Left lobe of liver (tissue), 2 donors: ENCODE measurements at places on chromosomes 1 and 21. TPM values are rescaled to one million over a fixed set of nuclear protein-coding genes. Genes with fewer than 3 reads are reported as not detected.

GRCh38 chr1:170596701-170597100 lies 64.7 kb downstream of the GORAB start:
- no peak for DNase-seq

DNA sequence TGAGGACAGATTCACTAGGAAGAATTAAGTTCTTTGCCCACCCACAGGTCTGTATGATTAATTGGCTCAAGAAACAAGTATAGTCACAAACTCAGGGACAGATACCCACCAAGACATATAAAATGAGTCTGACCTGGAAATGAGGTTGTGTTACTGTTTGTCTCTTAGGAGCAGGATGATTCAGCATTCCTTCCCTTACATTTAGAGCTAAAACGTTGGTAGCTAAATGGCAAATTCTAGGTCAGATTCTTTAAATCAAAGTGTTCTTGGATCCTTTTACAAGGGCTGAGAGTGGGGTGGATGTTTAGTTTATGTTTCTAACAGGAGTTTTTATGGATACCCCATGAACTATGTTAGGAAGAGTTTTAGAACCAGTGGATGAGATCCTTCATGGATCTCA lies 4.7 kb downstream of the RIMKLA start:
- no peak for DNase-seq

DNA sequence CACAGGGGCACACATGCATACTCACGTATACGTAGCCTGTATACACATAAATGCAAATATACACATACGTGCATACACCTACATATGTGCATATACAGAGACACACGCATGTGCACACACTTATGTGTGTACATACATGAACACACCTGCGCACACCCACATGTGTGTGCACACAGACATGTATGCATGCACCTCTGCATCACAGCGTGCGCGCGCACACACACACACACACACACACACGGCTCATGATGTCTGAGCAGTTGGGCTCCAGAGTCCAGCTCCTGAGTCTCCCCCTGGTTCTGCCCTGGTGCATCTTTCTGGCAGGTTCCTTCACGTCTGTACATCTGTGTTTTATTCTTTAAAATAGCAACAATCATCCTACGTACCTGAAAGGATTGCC lies 600.5 kb downstream of the NPHP4 start:
- DNase-seq, result no peak

DNA sequence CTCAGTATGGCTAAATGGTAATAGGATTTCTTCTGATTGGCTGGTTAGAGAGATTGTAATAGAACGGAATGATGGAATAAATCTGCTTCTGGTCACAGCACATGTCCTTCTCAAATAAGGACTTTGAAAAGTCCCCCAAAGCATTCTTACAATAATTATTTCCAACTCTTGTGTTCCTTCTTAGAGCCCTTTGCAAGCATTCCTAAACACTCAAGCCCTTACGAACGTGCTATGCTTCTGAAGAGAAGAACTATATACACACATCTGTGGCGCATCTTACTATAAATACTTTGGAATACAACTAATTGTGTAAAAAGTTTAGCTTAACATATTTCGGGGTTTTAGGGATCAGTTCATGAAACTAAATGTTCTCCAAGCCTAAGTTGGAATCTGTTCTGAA lies 25.6 kb downstream of the CLIC4 start:
- DNase-seq, result no peak

- DNase-seq, result no peak
Observed at GRCh38 chr1:80509965-80510522, 1290.7 kb upstream of the ADGRL2 start.

- no peak for DNase-seq
Observed at GRCh38 chr1:47849591-47850261, 147.5 kb downstream of the TRABD2B start.

DNA sequence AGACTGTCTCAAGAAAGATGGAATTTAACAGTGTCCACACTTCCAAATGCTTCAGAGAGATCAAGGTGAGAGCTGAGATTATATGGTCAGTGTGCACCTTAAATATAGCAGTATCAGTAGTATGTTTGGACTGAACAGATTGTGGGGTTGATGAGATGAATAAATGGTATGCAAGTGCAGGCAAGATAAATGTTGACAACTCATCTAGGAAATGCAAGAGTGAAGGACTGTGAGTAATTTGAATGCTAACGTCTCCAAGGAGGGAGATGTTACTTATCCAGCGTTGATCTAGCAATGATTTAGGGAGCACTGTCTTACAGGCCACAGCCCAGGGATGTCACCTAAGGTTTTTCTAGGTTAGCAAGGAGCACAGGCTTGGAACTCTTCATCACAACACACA lies 170.7 kb upstream of the GALNT2 start:
- DNase-seq, result no peak

GRCh38 chr1:219876798-219877209 lies 51.6 kb downstream of the SLC30A10 start:
- DNase-seq, result peak; percentile 46

GRCh38 chr1:7247791-7248548 lies 462.7 kb downstream of the CAMTA1 start:
- DNase-seq, result peak; percentile 11

DNA sequence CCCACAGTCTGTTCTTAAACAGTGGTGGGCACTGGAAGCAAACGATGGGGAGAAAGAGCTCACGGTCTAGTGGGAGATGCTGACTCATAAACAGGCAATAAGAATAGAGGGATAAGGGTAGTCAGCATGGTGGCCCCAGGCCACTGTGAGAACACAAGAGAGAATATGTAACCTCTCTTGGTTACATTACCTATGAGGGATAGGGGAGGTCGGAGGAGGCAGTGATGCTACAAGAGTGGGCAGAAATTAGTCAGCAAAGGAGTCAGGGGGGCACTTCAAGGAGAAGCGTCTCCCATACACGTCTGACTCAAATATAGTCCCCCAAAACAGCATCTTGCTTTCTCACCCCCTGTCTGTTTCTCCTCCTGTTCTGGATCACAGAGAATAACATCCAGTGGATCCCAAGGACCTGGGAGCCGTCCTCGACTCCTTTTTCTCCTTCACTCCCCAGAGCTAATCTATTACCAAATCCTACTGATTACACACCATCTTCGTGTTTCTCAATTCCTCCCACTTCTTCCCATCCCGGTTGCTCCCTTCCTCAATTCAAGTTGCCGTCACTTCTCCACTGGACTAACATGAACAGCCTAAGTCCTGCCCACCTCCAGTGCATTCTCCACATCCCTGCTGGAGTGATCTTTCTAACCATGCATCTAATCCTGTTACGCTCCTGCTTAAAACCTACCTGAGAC lies 2.1 kb downstream of the SLAMF8 start:
- DNase-seq, result no peak

DNA sequence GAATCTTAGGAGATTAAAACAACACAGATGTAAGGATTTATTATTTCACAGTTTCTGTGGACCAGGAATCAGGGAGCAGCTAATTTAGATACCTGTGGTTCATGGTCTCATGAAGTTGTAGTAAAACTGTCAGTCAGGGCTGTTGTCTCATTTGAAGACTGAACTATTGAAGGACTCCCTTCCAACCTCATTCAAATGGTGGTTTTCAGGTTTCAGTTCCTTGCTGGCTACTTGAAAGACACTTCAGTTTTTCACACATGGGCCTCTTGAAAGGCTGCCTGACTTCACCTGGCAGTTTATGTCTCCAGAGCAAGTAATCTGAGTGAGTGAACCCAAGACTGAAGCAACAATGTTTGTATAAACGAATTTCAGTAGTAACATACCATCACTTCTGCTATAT lies 915.9 kb downstream of the PLA2G4A start:
- no peak for DNase-seq

DNA sequence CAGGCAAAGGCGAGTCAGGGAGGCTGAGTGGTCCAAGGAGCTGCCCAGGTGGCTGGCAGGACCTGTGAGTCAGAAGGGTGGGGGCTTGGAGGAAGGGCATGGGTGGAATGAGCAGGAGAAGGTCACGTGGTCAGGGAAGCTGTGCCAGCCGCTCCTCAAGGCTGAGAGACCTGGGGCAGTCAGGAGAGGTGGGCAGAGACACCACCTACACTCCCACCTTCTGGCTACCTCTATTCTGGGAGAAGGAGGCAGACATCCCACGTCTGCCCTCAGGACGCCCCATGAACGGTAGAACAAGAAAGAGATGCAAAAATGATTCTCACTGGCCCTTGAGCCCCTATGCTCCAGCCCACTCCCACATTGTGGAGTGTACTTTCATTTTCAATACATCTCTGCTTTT lies 151.8 kb upstream of the RAB4A start:
- DNase-seq, result no peak

Gene C1orf105
- total RNA-seq, result not detected

Gene ZYG11A
- total RNA-seq, result 0.40 TPM

Gene DAB1
- total RNA-seq, result 1.4 TPM

Gene PLCH2
- 3.4 TPM for total RNA-seq

Gene NTNG1
- not detected for total RNA-seq

Gene CRYAA
- total RNA-seq, result not detected

Gene MASP2
- total RNA-seq, result 206 TPM
